ENCODE measurements at places on chromosomes 11 and 22. TPM values are rescaled to one million over a fixed set of nuclear protein-coding genes. Genes with fewer than 3 reads are reported as not detected.

PTPRCAP gene
- polyA plus RNA-seq, result 10.9 TPM

SLC22A25 gene
- not detected for polyA plus RNA-seq

MRPL40 gene
- polyA plus RNA-seq, result 32.0 TPM

PHETA2 gene
- 10.1 TPM for polyA plus RNA-seq

TBX10 gene
- polyA plus RNA-seq, result not detected

SYNGR1 gene
- polyA plus RNA-seq, result 19.3 TPM

HBD gene
- not detected for polyA plus RNA-seq

GAB4 gene
- polyA plus RNA-seq, result not detected

NXPE4 gene
- polyA plus RNA-seq, result not detected

OSBP2 gene
- 1.9 TPM for polyA plus RNA-seq

PLEKHB1 gene
- 22.2 TPM for polyA plus RNA-seq

TRIM49B gene
- polyA plus RNA-seq, result not detected

CTTN gene
- 106 TPM for polyA plus RNA-seq

MIOX gene
- 2.9 TPM for polyA plus RNA-seq

PKNOX2 gene
- polyA plus RNA-seq, result 3.4 TPM

SRPRA gene
- 76.5 TPM for polyA plus RNA-seq

CST6 gene
- polyA plus RNA-seq, result 0.80 TPM

LRRN4CL gene
- 0.76 TPM for polyA plus RNA-seq

LRRC55 gene
- 0.08 TPM for polyA plus RNA-seq

CCDC73 gene
- not detected for polyA plus RNA-seq

SULT4A1 gene
- polyA plus RNA-seq, result 1.1 TPM

OR8D1 gene
- not detected for polyA plus RNA-seq

SIPA1 gene
- 42.3 TPM for polyA plus RNA-seq

BCO2 gene
- 10.0 TPM for polyA plus RNA-seq

TPBGL gene
- polyA plus RNA-seq, result 0.07 TPM

OLFML1 gene
- polyA plus RNA-seq, result 0.70 TPM

CYB5R2 gene
- 1.7 TPM for polyA plus RNA-seq

TRIM48 gene
- not detected for polyA plus RNA-seq

ANKK1 gene
- 2.1 TPM for polyA plus RNA-seq

MS4A6E gene
- polyA plus RNA-seq, result not detected

OR51E2 gene
- 0.09 TPM for polyA plus RNA-seq

TAF6L gene
- 37.2 TPM for polyA plus RNA-seq

GSTT4 gene
- polyA plus RNA-seq, result not detected

RIC3 gene
- polyA plus RNA-seq, result 22.4 TPM

CHST1 gene
- polyA plus RNA-seq, result 0.76 TPM

OR4A5 gene
- polyA plus RNA-seq, result not detected

GP1BB gene
- polyA plus RNA-seq, result 21.2 TPM

PCNX3 gene
- 26.3 TPM for polyA plus RNA-seq

SCN4B gene
- polyA plus RNA-seq, result 2.9 TPM

All from pancreas (tissue), 10 donors.